GDM1 (cell line): ENCODE measurements at places on chromosomes 5 and 9.

DNA sequence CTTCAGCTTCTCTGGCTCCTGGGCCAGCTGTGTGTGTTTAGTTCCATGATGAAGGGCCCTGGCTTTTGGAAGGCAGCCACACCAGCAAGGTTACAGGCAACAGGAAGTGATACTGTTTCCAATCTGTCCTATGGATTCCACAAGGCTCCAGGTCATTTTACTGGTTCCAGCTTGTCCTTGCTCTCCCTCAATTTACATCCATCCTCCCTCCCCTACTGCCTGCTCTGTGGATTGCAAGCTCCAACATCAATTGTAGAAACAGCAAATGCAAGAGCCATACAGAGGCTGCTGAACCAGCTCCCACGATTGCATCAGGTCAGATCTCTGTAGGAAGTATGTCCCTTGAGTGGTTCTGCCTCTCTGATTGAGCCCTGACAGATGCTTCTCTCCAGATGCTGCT lies 409.8 kb downstream of the NTRK2 start:
- DNase-seq, result no peak

DNA sequence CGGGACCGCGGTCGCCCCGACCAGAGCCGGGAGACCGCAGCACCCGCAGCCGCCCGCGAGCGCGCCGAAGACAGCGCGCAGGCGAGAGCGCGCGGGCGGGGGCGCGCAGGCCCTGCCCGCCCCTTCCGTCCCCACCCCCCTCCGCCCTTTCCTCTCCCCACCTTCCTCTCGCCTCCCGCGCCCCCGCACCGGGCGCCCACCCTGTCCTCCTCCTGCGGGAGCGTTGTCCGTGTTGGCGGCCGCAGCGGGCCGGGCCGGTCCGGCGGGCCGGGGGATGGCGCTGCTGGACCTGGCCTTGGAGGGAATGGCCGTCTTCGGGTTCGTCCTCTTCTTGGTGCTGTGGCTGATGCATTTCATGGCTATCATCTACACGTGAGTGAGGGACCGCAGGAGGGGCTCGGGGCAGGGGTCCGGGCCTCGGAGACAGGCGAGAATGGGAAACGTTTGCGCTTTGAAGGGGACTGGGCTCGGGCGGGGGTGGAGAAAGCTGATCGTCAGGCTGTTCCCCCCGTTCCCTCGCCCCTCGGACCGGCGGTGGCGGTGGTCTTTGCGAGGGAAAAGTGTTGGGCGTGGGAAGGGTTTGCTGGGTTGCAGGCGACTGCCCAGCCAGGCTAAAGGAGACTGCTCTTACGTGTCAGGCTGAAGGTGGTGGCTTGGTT lies 457 bp downstream of the UGCG start:
- DNase-seq, result no peak

GRCh38 chr9:130040984-130041647 lies 1.9 kb downstream of the FNBP1 start:
- no peak for DNase-seq

DNA sequence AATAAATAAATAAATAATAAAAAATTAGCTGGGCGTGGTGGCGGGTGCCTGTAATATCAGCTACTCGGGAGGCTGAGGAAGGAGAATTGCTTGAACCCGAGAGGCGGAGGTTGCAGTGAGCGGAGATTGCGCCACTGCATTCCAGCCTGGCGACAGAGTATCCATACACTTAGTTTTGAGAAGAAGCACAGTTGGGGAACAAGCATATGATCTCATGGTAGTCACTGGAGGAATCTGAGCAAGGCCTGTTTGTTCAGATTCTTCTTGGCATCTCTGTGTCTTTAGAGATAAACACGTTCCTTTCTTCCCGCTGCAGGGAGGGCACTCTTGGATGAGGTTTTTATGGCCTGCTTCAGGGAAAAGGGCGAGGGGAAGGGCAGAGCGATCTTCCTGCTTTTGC lies 15.6 kb upstream of the DENND1A start:
- no peak for DNase-seq

DNA sequence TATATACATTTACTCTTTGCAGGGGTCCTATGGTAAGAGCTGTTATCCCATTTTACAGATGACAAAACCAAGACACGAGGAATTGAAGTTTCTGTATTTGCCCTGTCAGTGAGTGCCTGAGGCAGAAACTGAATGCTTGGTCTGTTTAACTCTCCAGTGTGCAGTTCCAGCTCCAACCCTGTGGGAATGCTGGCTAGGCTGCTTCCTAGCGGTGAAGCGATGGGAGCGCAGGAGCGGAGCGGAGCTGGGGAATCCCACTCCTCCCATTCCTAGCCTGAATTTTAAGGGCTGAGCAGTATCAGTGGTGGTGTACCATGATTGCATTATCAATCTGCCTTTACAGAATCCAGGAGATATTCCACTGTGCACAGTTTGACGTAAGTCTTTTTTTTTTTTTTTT lies 202.3 kb downstream of the LRRC70 start:
- DNase-seq, result no peak

DNA sequence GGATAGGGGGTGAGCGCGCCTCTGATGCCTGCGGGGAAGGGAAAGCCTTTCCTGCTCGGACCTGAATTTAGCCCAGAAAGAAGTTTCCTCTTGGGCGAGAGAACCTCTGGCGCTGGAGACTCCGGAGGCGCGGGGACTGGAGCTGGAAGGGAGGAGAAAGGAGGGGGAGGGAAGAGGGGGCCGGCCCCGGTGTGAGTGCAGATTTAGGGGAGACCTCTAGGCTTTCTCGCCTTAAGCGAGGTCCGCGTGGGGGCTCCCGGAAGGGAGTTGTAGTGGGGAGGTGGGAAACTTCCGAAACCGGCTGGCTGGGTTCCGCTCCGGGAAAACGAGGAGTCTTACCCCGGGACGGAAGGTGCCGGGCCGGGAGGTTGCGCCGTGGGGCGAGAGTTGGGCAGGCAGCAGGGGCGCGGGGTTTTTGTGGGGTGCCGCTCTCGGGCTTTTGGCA lies 1.3 kb downstream of the PCSK5 start:
- DNase-seq, result no peak

GRCh38 chr9:90821697-90822096 lies 20.1 kb downstream of the SYK start:
- DNase-seq, result no peak

DNA sequence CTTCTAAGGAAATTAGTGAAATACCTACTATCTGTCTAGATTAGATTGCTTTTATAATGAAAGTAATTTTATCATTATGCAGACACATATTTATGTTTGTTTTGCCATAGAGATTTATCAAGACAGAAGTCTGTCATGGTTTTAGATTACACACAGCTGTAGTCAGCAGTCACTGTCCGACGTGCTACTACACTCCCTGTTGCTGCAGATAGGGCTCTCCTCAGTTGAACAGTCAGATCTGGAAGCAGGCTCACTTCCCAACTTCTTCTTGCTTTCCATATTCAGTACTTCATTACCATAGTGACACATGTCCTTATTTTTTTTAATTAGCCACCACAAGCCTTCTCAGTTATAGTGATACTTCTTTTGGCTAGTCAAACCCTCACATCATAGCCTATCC lies 329.9 kb upstream of the ITGA1 start:
- DNase-seq, result no peak

- DNase-seq, result no peak
Measured at GRCh38 chr9:97502222-97502983, 937 bp downstream of the TMOD1 start.

- DNase-seq, result no peak
Measured at GRCh38 chr9:27940535-27940934, 367.3 kb upstream of the C9orf72 start.

GRCh38 chr5:143006501-143006900 lies 236.3 kb downstream of the ARHGAP26 start:
- DNase-seq, result no peak

DNA sequence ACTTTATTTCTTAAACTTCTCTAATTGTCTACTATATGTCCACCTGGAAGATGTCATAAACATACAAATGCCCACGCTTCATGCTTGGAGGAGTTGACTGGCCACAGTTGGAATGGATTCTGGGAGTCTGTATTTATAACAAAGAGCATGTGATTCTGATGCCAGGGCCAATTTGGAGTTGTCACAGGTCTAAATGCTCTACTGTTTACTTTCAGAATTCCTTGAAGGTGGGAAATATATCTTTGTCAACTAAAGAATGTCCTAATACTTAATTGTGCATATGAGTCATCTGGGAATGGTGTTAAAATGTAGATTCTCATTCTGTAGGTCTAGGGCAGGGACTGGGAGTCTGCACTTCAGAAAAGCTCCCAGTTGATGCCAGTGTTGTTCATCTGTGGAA lies 196.1 kb downstream of the ANXA1 start:
- DNase-seq, result no peak

DNA sequence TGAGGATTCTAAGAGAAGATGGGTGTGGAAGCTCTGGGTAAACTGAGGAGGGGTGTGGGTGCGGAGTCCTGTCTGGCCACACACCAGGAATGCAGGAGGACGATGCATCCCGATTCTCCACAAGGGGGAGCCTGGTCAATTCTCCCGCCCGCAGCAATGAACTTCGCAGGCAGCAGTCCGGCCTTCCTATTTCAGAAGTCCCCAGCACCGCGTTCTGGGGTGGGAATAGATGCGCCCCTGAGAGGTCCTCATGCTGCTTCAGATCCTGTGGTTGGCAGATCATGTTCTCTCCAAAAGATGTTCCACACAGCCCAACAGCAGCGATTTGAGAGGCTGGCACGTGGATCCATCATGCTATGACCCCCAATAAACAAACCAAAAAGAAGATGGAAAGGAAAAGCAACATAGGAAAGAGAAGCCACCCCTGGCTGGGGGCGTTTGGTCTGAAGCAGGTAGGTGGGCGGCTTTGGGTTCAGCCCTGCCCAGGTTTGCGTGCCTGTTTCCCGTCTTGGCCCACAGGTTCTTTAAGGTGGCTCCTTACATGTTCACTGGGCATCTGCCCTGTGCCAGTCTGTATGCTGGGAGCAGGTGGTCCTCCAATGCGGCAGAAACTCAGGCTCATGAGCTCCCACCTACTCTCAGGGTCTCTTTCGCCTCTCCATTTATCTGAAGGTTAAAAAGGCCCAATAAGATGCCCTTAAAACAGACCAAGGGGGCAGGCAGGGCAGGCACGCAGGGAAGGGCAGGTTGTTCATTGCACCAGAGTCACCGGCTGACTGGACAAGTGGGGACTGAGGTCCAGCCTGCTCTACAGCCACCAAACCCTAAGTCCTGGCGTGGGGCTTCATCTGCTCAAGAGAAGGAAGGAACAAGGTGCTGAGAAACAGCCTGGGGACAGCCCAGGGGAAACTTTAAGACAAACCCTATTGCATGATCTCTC lies 171.6 kb downstream of the PAX5 start:
- no peak for DNase-seq

DNA sequence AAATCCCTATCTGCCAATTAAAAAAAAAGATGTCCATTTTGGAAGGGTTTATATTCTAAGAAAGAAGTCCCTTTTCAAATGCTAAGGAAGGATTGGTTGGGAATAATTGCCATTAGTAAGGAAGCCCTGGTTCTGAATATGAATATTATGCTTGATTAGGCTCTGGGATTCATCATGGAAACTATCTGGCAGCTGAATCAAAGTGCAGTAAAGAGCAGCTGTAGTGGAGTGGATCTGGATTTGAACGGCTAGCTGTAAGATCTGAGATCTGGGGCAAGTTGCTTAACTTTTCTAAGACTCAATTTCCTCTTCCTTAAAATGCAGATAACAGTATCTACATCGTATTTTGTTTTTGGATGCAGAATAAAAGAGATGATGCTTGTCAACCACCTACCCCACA lies 10.5 kb downstream of the IL12B start:
- no peak for DNase-seq
